ENCODE measurements at places on chromosomes 12 and 14. TPM values are rescaled to one million over a fixed set of nuclear protein-coding genes. Genes with fewer than 3 reads are reported as not detected.

The ACSM4 gene
- total RNA-seq = not detected

DNA sequence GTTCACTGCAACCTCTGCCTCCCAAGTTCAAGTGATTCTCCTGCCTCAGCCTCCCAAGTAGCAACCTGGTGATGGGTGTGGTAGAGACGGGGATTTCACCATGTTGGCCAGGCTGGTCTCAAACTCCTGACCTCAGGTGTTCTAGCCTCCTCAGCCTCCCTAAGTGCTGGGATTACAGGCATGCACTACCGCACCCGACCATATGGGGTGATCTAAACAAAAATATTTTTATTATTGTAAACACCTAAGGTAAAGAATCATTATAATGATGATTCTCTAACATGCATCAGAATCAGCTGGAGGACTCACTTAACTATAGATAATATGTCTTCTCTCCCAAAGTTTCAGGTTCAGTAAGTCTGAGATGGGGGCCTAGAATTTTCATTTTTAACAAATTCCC, 96.2 kb upstream of the ALG10 start:
- no peaks in the 10 kb centered on the region for H3K4me1 ChIP-seq
- no peak for DNase-seq
- H3K36me3 ChIP-seq = no peaks in the 10 kb centered on the region

DNA sequence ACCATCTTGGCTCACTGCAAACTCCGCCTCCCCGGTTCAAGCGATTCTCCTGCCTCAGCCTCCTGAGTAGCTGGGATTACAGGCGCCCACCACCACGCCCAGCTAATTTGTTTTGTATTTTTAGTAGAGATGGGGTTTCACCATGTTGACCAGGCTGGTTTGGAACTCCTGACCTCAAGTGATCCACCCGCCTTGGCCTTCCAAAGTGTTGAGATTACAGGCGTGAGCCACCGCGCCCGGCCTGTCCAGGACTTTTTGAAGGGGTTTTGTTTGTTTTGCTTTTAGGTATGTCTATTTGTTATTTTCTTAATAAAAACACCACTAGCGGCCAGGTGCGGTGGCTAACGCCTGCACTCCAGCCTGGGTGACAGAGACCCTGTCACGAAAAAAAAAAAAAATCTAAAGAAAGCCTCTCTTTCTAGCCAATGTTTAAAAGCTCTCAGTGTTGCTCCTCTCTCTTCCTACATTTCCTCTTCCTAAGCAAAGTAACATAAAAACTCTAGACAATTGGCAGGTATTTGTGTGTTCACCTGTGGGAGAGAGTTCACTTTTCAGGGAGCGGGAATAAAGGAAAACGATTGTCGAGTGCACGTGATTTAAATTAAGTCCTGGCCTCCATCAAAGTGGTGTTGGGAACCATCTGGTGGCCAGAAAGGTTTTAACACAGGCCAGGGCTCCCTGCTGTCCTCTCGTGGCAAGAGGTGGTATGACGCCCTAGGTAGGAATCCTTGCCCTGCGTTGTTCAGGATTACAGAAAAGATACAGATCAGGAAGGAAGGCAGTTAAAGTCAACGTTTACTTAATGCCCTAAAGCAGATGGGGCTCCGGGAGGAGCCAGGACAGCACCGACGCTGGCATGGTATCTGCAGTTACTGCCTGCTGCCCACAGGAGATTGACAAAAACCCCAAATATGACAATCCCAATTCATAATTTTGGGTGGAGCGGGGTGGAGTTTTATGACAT, 36.2 kb upstream of the ATP23 start:
- H3K36me3 ChIP-seq = no peaks in the 10 kb centered on the region
- no peaks in the 10 kb centered on the region for H3K27me3 ChIP-seq
- H3K4me3 ChIP-seq = no peak overlapping the region

- H3K36me3 ChIP-seq = no peaks in the 10 kb centered on the region
- DNase-seq = no peak
- H3K27me3 ChIP-seq = no peaks in the 10 kb centered on the region
- no peak overlapping the region for H3K4me3 ChIP-seq
- H3K4me1 ChIP-seq = no peaks in the 10 kb centered on the region
These were observed 35.8 kb upstream of the ASPG start for GRCh38 chr14:104049576-104050240.

- no peaks in the 10 kb centered on the region for H3K36me3 ChIP-seq
- H3K4me1 ChIP-seq = peaks cover 97% of the 10 kb centered on the region
- peak; percentile 79 for DNase-seq
- no peaks in the 10 kb centered on the region for H3K27me3 ChIP-seq
- peak overlapping the region; percentile 93 for H3K27ac ChIP-seq
- H3K4me3 ChIP-seq = peak overlapping the region; percentile 43
These were observed 29.1 kb downstream of the SH2B3 start for GRCh38 chr12:111434680-111435338.

DNA sequence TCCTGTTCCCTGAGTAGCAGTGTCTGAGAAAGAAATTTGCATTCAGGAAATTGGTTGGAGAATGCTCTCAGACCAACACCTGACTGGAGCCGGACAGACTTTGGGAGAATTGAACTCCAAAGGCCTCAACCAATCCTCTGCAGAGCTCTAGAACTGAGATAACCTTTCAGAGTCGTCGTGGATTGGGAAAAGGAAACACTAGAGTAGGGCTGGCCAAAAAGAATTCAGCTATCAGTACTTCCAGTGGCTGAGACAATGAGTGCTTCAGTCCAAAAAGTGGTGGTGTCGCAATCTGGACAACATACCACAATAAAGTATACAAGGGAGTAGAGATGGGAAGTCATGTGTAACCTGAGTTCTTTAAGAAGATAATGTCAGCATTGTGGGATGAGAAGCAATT, 377.1 kb downstream of the SLC16A7 start:
- no peak overlapping the region for H3K27ac ChIP-seq
- H3K4me1 ChIP-seq = no peaks in the 10 kb centered on the region
- no peaks in the 10 kb centered on the region for H3K36me3 ChIP-seq
- DNase-seq = no peak

- DNase-seq = no peak
- H3K4me3 ChIP-seq = no peak overlapping the region
- H3K27ac ChIP-seq = no peak overlapping the region
- H3K36me3 ChIP-seq = no peaks in the 10 kb centered on the region
- no peaks in the 10 kb centered on the region for H3K4me1 ChIP-seq
- H3K27me3 ChIP-seq = no peaks in the 10 kb centered on the region
These were observed 356.5 kb upstream of the ATP2B1 start for GRCh38 chr12:90064852-90065801.
